ENCODE measurements at places on chromosomes 7 and 10.

- DNase-seq, result peak; percentile 49
These were observed 355.7 kb upstream of the AKR1E2 start for GRCh38 chr10:4470231-4470835.

DNA sequence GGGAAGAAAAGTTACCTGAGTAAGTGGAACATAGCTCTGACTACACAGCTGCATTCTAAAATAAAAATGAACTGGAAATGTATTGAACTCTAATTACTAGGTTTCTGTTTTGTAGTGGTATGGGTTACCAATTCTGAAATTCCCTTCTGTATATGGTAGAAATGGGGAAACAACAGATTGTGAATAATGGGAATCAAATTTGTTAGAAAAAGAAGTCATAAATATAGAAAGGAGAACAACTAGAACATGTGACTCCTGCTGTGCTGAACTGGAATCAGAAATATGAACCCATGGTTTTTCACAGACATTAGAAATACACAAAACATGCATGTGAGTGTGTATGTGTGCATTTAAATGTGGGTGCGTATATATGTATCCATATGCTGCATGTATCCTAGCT is 27.0 kb downstream of the MCMBP start:
- no peak for DNase-seq

GRCh38 chr10:105682911-105683310 is 1041.8 kb downstream of the SORCS3 start:
- no peak for DNase-seq

DNA sequence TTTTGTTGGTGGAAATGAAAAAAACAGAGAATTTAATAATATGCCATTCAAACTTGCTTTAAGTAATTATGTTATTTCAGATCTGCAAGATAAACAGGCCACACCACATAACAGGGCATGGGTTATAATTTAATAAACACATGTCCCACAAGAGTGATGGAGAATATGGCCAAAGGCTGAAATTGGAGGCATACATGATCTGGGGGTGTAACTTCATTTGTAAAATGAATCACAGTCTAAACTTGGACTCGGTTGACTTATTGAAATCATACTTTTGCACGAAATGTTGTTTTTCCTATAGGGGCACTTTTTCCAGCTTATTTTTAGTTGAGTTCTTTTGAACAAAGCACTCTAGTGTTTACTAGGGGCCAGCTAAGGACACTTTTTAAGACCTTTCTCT is 151.6 kb downstream of the TMEM26 start:
- no peak for DNase-seq

- no peak for DNase-seq
These were observed 5.9 kb upstream of the MAPK8 start for GRCh38 chr10:48300556-48300955.

- DNase-seq, result no peak
These were observed 324.5 kb downstream of the PHF14 start for GRCh38 chr7:11298220-11298619.

- no peak for DNase-seq
These were observed 29.4 kb downstream of the CPA1 start for GRCh38 chr7:130409712-130410072.

DNA sequence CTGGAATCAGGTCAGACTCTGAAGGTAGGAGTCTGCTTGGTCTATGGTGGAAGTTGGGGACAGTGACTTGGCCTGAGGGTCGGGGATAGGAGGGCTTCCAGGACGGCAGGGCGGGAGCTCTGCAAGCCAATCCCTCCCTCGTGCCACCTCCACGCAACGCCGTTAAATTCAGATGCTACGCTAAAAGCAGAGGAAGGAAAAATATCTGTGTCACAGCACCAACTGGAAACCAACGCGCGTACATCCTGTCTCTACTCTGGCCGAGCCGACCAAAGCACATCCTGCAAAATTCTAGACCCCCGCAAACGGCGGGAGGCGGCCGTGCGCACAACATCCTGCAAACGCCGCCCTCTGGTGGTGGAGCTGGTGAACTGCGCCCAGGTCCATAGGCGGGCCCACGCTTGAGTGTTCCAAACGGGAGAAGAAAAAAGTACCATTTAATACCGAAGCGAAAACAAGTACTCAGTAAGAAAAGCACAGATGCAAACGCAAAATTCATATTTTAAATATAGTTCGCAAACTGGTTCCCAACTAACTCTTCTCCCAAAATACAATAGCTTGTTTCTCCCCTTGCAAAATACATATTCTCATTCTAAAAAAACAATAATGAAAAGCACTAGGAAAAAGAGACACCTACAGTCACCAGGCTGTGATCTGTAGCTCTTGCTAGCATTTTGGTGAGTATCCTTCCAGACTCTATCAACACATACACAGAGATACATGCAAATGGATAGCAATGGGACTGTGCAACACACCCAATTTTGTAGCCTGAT is 45.7 kb upstream of the HSPA12A start:
- peak; percentile 61 for DNase-seq

DNA sequence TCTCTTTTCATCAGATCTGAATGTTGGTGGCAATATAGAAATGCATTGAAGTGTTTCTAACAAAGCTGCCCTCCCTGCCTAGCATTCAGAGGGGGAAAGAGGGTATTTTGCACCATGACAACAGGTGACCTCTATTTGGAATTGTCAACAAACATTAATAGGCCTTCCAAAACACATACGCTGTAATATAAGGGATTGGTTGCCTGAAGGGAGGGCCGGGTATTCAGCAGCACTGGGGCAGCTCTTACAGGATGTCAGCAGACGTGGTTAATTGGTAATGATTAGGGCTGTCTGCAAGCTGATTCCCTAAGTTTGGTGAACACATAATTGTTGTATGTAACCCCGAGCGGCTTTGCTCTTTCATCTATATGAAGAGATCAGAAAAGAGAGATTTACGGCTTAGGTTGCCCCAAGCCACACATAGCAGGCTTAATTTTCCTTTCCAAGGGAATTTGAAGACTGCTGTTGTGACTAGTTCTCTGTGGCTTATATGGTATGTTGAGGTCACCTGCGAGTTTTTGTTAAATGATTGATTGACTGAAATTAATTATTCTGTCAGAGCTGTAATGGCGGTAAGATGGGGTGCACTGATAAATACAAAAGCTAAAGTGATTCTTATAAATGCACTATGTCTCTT is 759.3 kb downstream of the LRMDA start:
- no peak for DNase-seq

- no peak for DNase-seq
These were observed 5.1 kb downstream of the BICC1 start for GRCh38 chr10:58517491-58518355.

DNA sequence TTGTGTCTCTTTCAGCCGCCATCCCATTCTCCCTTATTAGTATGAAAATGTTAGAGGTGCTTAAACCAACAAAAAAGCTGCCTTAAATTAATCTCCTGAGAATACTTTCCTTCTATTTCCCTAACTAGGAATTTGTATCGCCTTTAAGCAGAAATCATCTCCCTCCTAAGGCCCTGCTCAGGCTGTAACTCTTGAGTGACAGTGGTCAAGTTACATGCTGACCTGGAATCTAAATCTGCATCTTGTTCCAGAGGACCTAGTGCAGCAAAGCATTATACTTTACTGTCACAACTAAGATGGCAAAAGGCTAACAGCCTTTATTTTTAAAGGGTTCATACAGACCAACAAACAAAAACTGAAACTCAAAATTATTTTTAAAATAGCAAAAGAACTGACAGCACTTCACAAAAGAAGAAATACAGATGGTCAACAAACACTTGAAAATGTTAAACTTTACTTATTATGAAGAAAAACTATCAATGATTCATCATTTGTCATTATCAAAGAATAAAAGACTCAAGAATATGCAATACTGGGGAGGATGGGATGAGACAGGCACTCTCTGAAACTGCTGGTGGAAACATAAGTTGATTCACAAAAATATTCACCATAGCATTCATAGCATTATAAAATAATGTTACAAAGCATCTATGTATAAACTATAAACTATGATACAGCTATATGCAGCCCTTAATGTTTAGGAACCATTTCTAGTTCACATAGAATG is 11.0 kb downstream of the CYREN start:
- DNase-seq, result peak; percentile 32

DNA sequence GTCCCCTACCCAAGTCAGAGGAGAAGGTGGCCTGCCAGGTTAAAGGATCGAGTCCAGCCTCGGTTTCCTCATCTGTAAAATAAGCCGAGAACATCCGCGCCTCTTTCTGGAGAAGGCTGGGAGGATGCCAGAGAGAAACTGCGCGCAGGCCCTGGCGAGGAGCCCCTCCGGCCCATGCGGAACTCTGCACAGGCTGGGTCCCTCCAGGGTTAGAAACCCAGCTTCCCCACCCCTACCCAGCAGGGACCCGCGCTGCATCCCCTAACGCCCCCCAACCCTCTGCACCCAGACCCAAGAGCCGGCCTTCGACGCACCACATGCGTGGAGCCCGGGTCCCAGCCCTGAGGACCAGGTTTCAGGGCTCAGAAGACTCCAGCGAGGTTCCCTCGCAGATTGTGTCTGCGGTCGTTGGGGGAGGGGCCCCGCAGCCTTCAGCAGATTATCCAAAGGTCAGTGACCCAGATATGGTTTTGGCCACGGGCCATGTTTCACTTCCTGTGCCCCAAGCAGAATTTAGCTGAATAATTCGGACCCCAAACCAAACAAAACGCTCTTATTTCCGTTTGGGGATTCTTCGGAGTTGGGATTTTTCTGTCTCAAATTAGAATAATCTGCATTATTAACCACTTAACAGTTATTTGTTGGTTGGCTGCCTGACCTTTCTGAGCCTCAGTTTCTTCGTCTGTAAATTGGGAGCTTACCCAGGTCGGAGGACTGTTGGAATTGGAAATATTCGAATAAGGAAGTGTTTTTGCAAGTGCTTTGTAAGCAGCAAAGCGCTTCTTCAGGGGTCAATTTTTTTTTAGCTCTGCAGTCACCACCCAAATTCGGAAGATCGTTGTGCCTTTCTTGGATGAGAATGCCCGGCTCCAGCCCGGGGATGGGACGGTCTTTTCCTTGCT is 167.7 kb downstream of the UBE2H start:
- DNase-seq, result no peak

- DNase-seq, result peak; percentile 13
These were observed 253.7 kb upstream of the SORCS1 start for GRCh38 chr10:107418085-107418806.

- DNase-seq, result no peak
These were observed 1217.6 kb upstream of the LRRN3 start for GRCh38 chr7:109873296-109873695.

- no peak for DNase-seq
These were observed 1.5 kb downstream of the KCP start for GRCh38 chr7:128908750-128909624.

GRCh38 chr7:149248777-149249176 is 9.3 kb downstream of the ZNF212 start:
- DNase-seq, result no peak

GRCh38 chr10:26507441-26507840 is 69.3 kb downstream of the APBB1IP start:
- DNase-seq, result no peak

GRCh38 chr10:1731592-1731991 is 5.7 kb downstream of the ADARB2 start:
- no peak for DNase-seq

DNA sequence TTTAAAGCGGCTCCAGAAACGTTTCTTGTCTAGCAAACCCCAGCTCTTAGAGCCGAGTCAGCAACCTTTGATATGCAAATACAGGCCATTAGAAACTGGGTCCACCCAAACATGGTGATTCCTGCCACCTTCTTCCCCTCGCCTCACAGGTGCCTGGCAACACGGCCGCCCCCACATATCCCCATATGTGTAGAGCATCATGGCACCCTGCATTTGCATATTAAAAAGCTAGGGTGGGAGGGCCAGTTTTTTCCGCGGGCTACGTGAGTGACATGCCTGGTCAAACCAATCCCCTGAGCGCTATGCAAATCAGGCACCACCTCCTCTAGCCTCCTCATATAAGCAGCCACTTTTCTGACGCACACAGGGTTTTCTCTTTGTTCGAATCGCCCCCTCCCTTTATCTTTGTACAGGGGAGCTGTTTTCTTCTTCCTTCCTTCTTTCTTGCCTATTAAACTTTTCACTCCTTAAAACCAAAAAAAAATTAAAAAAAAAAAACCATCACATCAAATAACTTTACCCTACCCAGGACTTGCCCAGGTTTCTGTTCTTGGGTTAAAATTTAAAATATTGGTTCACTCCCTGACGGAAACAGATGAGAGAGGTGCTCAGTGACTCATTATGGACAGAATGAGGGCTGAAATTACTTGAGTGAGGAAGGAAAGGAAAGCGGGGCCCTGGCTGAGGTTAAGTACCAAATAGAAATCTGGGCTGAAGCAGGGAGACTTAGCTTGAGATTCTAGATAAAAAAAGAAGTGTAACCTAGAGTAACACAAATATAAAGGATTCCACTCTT is 59.8 kb downstream of the COA1 start:
- peak; percentile 27 for DNase-seq

- DNase-seq, result peak; percentile 59
These were observed 49.6 kb downstream of the TES start for GRCh38 chr7:116259871-116260440.

DNA sequence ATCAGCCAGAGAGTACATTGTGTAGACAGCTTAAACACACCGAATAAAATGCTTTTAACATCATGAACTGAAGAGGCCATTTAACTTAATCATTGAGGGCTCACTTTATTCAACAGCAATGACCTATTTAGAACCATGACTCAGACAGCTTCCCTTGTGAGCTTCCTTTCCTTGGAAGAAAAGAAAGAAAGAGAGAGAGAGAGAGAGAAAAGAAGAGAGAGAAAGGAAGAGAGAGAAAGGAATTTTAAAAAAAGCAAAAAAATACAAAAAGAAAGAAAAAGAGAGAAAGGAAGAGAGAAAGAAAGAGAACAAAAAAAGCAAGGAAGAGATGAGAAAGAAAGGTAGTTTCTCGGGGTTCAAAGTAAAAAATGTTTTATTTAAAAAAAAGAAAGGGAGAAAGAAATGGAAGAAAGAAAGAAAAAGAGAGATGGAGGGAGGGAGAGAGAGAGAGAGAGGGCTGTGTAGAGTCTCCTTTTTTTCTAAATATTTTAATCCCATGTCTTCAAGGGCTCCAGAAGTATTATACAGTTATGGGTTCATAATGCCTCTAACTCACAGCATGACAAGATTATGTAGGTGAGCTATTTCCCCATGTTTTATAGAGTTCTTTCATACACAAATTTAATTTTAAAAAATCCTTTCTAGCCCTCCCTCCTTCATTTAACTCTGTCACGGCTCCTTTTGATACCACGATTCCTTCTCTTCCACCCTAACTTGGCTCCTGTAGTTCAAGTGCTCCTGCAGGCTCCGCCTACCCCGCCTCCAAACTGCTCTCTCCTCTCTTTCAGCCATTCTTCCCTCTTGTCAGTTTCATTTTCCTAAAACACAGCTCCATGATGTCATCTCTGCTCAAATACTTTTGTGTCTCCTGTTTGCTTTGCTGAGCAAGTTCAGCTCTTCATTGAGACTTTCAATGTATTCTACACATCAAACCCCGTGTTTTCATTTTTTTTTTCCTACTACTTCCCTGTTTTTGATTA is 85.5 kb downstream of the PRTFDC1 start:
- DNase-seq, result peak; percentile 67

Data from mesenchymal stem cell (in vitro differentiated cells and primary cell).